ENCODE measurements at places on chromosomes 5 and 9. TPM values are rescaled to one million over a fixed set of nuclear protein-coding genes. Genes with fewer than 3 reads are reported as not detected.
A peak's percentile ranks its signal among the peaks of the same experiment; 100 is the strongest.

TMEM171 gene
- total RNA-seq: 5.0 TPM

PCDHB11 gene
- total RNA-seq: 0.16 TPM

TIFAB gene
- total RNA-seq: not detected

KIF20A gene
- 72.0 TPM for total RNA-seq

F2RL1 gene
- 21.9 TPM for total RNA-seq

ADAMTS19 gene
- not detected for total RNA-seq

GADD45G gene
- 0.64 TPM for total RNA-seq

TRPM3 gene
- 0.33 TPM for total RNA-seq

SPOCK1 gene
- 404 TPM for total RNA-seq

PCBD2 gene
- total RNA-seq: 10.0 TPM

DNA sequence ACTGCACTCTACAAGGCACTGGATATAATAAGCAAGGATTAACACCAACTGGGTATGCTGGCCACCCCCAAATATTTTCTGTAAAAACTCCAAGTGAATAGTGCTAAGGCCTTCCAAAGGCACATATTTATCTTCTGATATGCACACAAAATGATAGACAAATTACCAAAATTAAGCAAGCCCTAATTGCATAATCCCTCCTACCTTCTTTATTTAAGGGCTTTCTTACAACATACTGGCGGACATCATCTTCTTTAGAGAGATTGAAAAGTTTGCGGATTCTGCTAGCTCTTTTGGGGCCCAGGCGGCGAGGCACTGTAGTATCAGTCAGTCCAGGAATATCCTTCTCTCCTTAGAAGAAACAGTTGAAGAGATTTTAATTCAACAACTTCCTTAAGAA lies 1.9 kb downstream of the RPS6 start:
- no peak for DNase-seq
- H3K36me3 ChIP-seq: peaks cover 34% of the 10 kb centered on the region
- H3K4me3 ChIP-seq: peak overlapping the region; percentile 94
- peak overlapping the region; percentile 13 for H3K27ac ChIP-seq

DNA sequence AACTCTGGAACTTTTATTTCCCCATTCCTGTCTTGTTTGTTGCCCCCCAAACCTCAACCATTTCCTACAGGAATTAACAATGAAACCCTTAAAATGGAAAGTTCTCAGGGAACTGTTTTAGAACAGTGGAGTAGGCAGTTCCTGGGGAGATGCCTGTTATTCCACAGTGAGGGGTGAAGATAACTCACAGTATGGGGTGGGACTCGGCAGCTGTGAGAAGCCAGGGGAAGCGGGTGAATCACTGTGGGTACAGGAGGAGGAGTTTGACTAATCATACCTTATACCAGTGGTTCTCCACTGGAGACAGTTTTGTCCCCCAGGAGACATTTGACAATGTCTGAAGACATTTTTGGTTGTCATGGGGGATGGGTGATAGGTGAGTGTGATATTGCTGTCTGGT lies 36.9 kb upstream of the GLRA1 start:
- H3K27me3 ChIP-seq: no peaks in the 10 kb centered on the region
- no peaks in the 10 kb centered on the region for H3K4me1 ChIP-seq
- no peak overlapping the region for H3K4me3 ChIP-seq
- H3K27ac ChIP-seq: no peak overlapping the region
- H3K36me3 ChIP-seq: no peaks in the 10 kb centered on the region
- no peak for DNase-seq

GRCh38 chr5:73911761-73912393 lies 285.9 kb downstream of the ARHGEF28 start:
- no peak overlapping the region for H3K27ac ChIP-seq
- H3K36me3 ChIP-seq: peaks cover 27% of the 10 kb centered on the region
- H3K4me1 ChIP-seq: no peaks in the 10 kb centered on the region

DNA sequence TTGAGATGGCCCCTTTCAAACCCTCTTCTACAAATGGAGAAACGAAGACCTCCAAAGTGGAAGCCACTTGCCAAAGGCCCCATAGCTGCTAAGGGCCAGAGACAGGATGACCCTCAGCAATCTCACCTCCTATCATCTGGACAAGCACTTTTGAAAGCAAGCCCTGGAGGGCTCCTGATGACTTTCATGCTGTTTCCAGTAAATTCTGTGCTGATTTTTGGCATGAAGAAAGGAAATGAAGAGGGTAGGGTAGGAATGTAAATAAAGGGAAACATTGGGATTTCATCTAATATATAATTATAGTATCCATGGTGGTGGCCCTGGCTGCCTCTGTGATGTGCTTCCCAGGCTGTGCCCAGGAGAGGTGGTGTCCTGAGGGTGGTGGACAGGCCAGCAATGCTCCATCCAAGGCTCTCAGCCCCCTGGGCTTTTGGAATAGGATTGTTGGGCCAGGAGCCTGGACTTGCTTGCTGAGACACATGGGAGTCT lies 208.0 kb upstream of the TRIM32 start:
- no peaks in the 10 kb centered on the region for H3K4me1 ChIP-seq
- H3K27ac ChIP-seq: no peak overlapping the region
- no peak overlapping the region for H3K4me3 ChIP-seq
- H3K36me3 ChIP-seq: no peaks in the 10 kb centered on the region
- DNase-seq: no peak

DNA sequence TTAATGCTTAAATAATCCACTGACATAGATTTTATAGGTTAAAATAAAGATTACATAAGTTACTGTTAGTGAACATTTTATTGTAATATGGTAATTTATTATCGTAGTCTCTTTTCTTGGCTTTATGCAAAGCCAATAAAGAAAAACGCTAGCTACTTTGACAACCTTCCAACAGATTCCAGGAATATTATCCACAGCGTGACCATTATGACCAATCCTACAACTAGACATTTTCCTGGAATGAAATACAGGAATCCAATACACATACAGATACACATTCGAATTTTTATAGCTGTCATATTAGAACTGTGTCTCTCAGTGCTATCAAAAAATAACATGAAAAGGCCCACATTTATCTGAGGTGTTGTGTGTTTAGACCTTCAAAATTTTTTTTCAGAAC lies 13.1 kb downstream of the RPS23 start:
- no peak for DNase-seq
- no peaks in the 10 kb centered on the region for H3K27me3 ChIP-seq
- H3K4me3 ChIP-seq: no peak overlapping the region
- H3K4me1 ChIP-seq: peaks cover 9% of the 10 kb centered on the region
- no peaks in the 10 kb centered on the region for H3K36me3 ChIP-seq
- H3K27ac ChIP-seq: no peak overlapping the region

DNA sequence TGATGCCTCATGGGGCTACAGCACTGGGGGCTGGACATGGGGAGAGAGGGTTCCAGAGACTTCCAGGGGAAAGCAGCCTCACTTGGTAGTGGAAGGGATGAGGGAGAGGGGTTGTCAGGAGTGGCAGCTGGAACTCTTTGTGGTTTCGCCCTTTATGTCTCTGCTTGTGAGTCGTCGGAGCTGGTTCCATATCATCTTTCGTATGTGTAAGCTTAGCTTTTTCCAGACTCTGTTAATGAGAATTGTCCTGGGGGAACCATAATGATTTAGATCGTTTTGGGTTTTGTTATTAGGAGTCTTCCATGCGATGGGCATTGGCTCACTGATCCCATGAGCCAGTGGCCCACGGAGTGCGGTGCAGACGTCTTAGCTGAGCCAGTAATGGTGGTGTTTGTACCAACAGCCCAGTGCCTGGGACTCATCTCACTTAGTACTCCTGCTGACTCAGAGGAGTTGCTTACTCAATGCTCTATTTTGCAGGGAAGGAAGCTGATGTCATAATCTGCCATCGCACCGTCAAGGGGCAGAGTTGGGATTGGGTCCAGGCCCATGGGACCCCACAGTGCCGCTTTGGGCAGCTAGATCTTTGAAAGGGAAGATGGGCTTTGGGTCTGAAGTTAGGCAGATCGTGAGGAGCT lies 48.5 kb downstream of the NEK6 start:
- H3K4me3 ChIP-seq: no peak overlapping the region
- peak overlapping the region; percentile 75 for H3K27ac ChIP-seq
- H3K27me3 ChIP-seq: no peaks in the 10 kb centered on the region
- peak; percentile 81 for DNase-seq
- H3K4me1 ChIP-seq: peaks cover 31% of the 10 kb centered on the region

DNA sequence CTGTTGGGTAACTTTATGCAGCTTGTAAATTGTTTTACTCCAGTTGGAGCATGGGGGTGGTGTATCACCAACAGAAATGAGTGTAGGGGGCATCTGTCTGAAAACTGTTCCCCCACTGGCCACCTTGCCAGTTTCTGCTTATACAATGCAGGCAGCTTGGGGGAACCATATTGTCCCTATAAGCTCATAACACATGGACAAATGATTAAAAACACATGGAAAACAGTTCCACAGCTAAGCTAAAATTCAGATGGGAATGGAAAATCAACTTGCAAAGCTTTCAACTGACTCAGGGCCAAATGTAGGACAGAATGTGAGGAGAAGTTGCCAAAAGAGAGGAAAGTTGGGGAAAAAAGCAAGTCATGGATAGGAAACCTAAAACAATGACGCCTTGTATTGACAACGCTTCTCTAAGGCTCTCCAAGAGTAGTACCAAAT lies 7.9 kb upstream of the CER1 start:
- no peak for DNase-seq
- H3K36me3 ChIP-seq: no peaks in the 10 kb centered on the region
- H3K4me3 ChIP-seq: no peak overlapping the region
- H3K27ac ChIP-seq: no peak overlapping the region
- no peaks in the 10 kb centered on the region for H3K4me1 ChIP-seq

DNA sequence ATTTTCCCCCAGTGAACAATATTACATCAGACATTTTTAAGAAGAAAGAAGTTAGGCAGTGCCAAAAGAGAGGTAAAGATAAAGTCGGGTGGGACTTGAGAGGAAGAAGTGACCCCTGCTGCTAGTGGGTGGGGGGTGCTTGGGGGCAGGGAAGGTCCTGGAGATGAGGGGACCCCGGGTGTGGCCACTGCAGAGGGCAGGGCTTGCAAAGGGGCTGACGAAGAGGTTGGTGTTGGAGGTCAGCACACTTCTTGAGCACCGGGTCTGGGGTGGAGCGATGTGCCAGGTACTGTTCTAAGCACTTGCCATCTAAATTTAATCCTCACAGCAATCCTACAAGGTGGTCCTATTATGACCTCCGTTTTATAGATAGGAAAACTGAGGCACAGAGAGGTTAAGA lies 62.0 kb downstream of the AMBP start:
- H3K4me1 ChIP-seq: no peaks in the 10 kb centered on the region
- H3K27me3 ChIP-seq: no peaks in the 10 kb centered on the region

DNA sequence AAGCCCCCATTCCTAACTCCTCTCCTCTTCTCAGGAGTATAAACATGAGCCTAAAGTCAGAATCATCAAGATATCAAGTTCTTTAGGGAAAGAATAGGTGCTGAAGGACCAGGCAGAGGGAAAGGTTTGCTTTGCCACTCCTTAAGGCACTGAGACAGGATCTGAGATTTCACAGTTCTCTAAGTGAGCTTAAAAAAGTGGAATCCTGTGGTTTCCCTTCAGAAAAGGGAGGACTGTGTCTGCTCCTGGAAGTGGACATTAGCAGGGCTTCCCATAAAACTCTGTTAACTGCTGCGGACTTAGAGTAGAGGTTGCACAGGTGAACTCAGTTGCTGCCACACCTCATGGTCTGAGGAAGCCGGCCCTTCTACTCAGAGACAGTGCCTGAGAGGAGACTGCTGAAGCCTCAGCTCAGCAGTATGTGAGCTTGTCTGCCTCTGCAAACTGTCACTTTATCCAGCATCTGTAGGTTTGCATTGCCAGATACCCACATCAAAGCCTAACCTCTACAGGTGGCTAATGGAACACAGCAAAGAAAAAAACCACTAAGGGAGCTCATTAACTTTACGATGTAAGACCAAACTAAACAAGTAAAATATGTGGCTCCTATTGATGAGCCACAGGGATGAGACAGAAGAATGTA lies 42.9 kb downstream of the RIC1 start:
- no peaks in the 10 kb centered on the region for H3K4me1 ChIP-seq
- H3K27me3 ChIP-seq: no peaks in the 10 kb centered on the region
- H3K4me3 ChIP-seq: no peak overlapping the region
- H3K27ac ChIP-seq: no peak overlapping the region

DNA sequence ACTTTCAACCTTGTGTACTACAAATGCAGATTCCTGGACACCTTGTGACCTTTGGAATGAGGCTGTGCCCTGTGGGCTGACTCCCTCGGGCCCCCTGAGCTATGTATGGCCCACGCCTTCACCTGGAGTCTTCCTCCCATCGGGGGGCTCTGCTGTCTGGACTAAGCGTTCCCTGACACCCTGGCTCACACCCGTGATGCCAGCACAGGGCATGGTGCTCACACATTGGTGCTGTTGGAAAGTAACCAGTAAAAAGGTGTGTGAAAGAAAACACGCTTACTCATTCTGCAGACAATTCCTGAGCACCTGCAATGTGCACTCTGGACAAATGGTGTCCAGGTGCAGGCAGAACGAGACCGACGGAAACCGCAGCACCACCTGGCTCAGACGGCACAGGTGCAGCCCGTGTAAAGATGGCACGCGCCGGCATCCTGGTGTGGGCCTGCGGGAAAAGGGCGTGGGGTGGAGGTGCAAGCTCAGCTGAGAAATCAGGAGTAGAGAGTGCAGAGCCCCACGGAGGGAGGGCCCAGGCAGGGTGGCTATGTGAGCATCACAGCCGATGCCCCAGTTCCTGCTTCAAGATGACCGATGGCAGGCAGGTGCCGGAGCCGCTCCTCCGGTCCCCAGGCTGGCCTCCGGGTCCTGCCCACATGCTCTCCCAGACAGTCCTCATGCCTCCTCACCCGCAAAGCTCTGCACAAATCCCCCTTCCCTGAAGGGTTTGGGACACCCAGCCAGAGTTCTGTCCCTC lies 11.0 kb downstream of the LPCAT1 start:
- H3K36me3 ChIP-seq: peaks cover 18% of the 10 kb centered on the region
- no peaks in the 10 kb centered on the region for H3K4me1 ChIP-seq
- DNase-seq: no peak
- no peak overlapping the region for H3K4me3 ChIP-seq
- H3K27ac ChIP-seq: no peak overlapping the region

- no peak overlapping the region for H3K27ac ChIP-seq
- H3K4me1 ChIP-seq: no peaks in the 10 kb centered on the region
- no peak for DNase-seq
- H3K27me3 ChIP-seq: no peaks in the 10 kb centered on the region
These were observed 585.8 kb upstream of the SEMA6A start for GRCh38 chr5:117160391-117160790.

DNA sequence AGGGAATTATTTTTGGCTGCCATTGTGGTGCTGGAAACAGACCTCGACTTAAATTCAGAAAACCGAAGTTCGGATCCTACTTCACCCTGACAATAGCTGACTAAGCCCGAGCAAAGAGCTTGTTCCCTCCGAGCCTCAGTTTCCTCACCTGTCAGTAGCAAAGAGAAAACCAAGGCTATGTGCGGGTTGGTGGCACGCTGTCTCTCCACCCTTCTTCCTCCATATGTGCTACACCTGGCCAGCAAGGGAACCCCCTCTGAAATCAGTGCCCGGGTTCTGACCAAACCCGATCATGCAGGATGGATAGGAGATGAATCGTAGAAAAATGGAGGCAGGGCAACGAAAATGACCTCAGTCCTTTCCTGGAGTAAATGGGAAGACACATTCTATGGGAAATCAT lies 16.7 kb upstream of the MSX2 start:
- no peaks in the 10 kb centered on the region for H3K4me1 ChIP-seq
- no peak for DNase-seq
- no peak overlapping the region for H3K4me3 ChIP-seq
- no peak overlapping the region for H3K27ac ChIP-seq

- H3K4me1 ChIP-seq: no peaks in the 10 kb centered on the region
- H3K4me3 ChIP-seq: no peak overlapping the region
- H3K36me3 ChIP-seq: no peaks in the 10 kb centered on the region
- no peak for DNase-seq
- H3K27me3 ChIP-seq: peaks cover 3% of the 10 kb centered on the region
- H3K27ac ChIP-seq: no peak overlapping the region
These were observed 164.7 kb downstream of the DOCK2 start for GRCh38 chr5:169801781-169802180.

All from endothelial cell of umbilical vein (primary cell).